ENCODE measurements at places on chromosomes 5 and 9.

GRCh38 chr9:90340421-90340820 is 302.2 kb downstream of the DIRAS2 start:
- DNase-seq = no peak

GRCh38 chr5:90214991-90215390 is 194.6 kb downstream of the CETN3 start:
- no peak for DNase-seq

GRCh38 chr9:22008384-22008716 is 755 bp downstream of the CDKN2B start:
- DNase-seq = no peak

DNA sequence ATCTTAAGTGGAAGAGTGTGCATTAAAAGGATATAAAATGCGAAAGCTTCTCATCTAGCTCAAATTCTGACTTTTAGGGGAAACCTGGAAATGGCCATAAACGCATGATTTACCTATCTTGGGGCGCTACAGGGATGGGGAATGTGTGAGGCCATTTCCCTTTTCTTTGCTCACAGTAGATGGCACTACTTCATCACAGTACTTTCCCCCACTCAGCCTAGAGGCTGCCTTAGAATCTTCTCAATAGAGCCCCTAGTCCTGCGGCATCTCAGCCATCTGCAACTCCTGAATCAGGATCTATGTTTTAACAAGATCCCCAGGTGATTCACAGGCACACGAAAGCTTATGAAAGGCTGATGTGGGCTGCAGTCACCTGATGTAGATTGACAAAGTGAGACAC is 110.8 kb downstream of the LHFPL2 start:
- DNase-seq = peak; percentile 49

GRCh38 chr9:112921549-112921948 is 30.9 kb upstream of the SLC46A2 start:
- DNase-seq = peak; percentile 38

GRCh38 chr5:176151281-176151680 is 86.9 kb upstream of the SIMC1 start:
- DNase-seq = no peak

- no peak for DNase-seq
Observed at GRCh38 chr5:173412566-173412965, 84.4 kb upstream of the STC2 start.

DNA sequence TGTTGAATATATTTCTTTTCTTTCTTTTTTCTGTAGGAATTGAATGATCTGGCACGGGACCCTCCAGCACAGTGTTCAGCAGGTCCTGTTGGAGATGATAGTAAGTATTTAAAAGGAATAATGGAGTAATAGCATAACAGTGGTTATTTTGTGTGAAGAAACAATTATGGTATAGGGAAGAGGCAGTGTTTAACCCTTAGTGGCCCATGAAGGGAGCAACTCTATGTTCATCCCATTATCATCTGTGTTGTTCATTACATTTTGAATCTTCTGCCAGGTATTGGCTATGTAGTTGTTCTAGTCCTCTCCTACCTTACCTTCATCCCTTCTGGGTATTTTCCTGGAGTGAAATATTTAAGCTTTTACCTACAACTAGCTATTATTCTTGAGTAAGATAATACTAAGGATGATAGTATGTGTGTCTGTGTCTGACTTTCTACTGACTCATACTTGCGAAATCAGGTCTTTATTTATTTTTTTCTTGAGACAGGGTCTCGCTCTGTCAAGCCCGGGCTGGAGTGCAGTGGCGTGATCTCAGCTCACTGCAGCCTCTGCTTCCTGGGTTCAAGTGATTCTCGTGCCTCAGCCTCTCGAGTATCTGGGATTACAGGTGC is 39.3 kb downstream of the UBE2D2 start:
- no peak for DNase-seq

GRCh38 chr9:28899267-28899666 is 1326.0 kb upstream of the C9orf72 start:
- DNase-seq = no peak

GRCh38 chr9:113631871-113632665 is 168.5 kb downstream of the RGS3 start:
- DNase-seq = no peak

- no peak for DNase-seq
Observed at GRCh38 chr9:73847536-73847935, 649.6 kb upstream of the RORB start.

DNA sequence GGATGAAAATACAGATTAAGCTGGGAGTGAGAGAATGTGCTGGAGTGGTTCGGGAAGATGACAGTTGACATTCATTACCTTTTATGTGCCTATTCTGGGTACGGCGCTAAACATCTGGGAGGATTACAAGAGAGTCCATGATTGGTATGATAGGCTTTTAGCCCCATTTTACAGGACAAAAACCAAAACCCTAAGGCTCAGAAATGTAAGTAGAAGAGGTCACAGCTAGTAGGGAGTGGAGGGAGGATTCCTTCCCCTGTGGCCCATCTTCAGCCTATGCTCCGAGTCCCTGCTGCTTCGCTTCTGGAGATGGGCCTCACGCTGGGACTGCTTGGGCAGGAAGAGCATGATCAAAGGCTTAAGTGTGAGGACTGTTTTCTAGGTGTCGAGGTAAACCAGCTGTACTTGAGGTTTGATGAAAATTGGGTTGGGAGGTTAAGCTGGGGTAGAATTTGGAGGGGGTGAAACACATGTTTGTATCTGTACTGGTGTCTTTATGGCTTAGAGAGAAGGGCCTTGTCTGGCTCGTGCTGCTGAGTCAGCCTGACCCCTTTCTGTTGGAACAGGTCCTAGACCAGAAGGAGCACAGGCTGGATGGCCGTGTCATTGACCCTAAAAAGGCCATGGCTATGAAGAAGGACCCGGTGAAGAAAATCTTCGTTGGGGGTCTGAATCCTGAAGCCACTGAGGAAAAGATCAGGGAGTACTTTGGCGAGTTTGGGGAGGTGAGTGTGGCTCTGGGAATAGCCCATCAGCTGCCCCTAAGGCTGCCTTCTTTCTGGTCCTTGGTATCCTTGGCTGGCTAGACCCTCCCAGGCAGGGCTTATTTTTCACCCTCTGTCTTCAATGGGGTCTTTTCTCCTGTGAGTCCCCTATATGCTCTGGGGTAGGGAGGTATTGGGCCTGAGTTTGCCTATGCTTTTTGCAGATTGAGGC is 2.1 kb downstream of the HNRNPAB start:
- DNase-seq = no peak

GRCh38 chr5:181047921-181048320 is 7.9 kb downstream of the BTNL9 start:
- DNase-seq = no peak

- DNase-seq = no peak
Observed at GRCh38 chr9:106403081-106403480, 459.9 kb upstream of the ZNF462 start.

DNA sequence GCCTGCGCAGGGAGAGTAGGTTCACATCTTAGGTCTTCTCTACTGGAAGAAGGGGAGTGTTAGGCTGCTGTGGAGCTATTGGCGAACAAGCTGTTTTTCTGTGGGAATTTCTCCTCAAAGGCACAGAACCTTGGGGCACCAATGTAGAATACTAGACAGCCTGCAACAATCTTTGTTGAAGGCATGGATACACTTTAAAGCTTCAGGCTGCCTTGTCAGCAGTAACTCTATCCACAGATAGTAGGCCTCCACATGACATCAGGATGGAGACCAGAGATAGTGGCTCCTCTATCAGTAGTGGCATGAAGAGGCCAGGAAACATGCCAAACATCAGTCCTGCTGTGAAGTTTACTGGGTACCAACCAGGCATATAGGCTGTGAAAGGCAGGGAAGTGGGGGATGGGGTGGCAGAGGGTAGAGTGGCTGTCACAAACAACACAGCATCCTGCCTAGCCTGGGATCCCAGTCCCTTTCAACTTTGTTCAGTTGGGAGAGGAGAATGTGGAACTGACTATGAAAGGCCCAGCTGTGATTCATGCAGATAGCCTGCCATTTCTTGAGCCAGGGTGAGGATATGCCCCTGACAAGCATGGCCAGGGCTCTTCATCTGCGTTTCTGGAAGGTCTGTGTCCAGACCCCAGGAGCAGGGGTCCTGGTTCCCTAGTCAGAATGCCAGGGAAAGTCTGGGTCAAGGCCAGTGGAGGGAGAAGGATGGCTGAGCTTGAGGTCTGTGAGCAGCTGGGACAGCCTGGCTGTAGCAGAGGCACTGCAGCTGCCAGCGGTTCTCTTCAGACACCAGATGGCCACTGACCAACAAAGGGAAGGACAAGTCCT is 1.0 kb upstream of the HK3 start:
- no peak for DNase-seq

- DNase-seq = no peak
Observed at GRCh38 chr9:136571531-136571930, 25.7 kb upstream of the NOTCH1 start.

DNA sequence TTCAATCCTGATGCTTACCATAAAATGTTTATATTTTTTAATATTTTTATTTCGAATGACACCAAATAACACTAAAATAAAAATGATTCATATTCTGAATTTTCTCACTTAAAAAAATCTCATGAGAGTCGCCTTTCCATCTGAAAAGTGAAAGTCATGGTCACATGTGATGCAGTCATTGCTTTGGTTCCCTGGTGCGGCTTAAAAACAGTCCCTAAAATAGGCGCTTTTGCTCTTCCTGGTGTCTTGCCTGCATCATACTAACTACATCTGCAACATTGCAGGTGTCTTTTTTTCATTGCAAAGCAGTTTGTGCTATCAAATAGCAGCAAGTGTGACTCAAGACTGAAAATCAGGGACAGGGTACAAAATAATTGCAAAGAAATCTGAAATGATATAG is 185.2 kb upstream of the NREP start:
- DNase-seq = no peak

GRCh38 chr9:132372177-132373095 is 17.6 kb upstream of the SETX start:
- DNase-seq = no peak

DNA sequence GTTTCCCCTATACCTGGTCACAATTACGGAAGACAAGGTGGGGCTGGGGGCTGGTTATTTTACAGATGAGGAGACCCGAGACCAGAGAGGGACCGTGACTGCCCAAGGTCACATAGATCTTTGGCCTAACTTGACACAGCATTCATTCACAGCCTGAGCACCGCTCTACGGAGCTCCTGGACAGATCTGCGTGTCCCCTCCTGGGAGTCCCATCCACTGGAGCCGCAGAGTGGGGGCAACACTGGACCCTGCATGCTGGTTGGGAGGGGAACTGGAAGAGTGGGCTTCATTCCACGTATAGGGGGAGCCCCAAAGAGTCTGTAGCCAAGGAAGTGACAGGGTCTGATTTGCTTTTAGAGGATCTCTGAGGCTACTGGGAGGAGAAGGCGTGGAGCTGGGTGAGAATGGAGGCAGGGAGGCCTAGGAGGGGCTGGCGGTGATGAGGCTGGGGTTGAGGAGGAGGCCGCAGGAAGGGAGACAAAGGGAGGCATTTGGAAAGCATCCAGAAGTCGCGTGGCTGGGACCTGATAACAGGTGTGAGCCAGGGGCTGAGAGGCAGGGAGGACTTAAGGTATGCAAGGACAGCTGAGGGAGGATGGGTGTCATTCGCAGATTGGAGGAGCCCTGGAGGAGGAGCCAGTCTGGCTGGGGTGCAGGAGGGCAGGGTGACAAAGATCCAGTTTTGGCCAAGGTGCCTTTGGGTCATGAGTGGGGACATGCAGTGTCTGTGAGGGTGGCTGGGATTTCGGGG is 64.3 kb upstream of the IER5L start:
- no peak for DNase-seq

GRCh38 chr9:2936221-2936620 is 92.3 kb upstream of the PUM3 start:
- DNase-seq = no peak

DNA sequence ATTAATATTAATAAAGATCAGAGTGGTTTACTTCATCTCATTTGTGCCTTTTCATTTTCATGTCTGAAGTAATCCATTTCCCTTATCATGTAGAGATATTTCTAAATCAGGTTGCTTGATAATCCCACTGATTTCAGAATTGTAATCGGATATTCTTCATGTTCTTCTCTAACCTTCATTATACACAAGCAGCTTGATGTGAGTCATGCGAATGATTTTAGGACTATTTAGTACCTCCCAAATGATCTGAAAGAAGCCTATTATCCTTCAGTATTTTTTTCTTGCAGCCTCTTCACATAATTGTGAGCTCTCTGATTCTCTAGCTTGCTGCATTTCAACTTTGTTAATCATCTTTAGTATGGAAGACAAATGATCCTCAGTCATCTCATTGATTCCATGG is 182.0 kb downstream of the GIN1 start:
- DNase-seq = no peak

DNA sequence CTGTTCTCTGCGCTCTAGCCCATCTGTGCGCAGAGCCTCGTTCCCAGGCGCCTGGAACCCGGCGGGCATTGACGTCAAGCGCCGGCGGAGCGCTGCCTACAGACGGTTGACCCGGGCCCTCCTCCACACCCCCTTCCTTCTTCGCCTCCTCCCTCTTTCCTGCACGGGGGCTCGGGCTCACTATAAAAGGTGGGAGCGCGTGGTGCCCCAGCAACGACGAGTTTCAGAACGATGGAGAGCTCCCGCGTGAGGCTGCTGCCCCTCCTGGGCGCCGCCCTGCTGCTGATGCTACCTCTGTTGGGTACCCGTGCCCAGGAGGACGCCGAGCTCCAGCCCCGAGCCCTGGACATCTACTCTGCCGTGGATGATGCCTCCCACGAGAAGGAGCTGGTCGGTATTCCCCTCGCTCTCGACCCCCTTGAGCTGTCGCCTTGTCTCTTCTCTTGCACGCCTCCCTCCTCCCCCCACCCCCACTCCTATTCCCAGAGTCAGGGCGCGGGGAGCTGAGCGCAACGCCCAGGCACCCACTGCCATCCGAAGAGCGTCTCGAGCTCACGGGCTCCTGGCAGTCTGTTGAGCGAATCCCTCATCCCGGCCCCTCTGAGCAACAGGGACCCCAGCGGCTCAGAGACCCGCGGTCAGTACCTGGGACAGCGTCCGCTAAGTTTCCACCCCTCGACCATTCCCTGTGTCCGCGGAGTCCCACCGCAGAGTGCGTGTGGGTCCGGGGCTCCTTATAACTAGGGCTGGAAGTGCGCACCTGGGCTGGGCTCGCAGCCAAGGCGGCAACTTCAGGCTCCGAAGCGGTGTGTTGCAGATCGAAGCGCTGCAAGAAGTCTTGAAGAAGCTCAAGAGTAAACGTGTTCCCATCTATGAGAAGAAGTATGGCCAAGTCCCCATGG is at the start of gene CARTPT:
Gene CARTPT (plus strand): TSS at position 213 of the 902 bp plus-strand sequence. CDS start 19 bp downstream, at position 232.
- no peak for DNase-seq

DNA sequence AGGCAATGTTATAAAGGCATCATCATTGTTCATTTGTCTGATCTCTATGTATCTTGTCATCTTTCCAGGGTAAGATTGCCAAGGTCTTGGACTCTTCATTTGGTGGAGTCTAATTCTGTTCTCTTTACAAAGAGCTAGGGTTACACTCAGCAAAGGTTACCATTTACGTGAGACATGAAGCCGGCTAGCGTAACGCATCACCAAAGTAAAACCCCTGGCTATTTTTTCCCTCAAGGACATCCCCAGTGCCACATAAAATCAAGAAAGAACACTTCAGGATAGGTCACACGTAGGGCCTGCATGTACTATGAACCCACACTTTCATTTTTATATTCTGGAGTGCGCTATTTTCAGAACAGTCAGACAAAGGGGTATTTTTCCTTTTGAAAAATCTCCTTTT is 20.0 kb upstream of the MYOT start:
- DNase-seq = no peak

- no peak for DNase-seq
Observed at GRCh38 chr9:95876138-95876444, 600 bp downstream of the ERCC6L2 start.

All from HEK293T (cell line).